Thymus (tissue), 14 donors: ENCODE measurements at places on chromosomes 5 and 9.
A peak's percentile ranks its signal among the peaks of the same experiment; 100 is the strongest.

DNA sequence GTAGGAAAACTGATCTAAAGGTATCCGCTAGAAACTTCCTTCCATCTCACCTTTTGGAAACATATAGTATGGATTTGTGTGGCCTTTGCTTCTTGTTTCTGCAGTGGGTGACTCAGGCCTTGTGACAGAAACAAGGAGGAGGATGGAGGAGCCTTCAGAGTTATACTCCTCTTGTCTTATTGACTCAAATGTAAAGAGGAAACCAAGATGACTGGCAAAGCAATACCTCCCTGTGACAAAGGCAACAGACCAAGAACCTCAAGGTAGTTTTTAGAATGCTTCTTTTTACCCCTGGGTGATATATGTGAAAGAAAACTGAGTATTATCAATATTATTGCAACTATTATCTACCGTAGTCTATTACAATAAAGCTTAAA, 123.3 kb upstream of the SLIT3 start:
- H3K27ac ChIP-seq, result no peak overlapping the region
- no peak for DNase-seq
- no peaks in the 10 kb centered on the region for H3K36me3 ChIP-seq
- H3K27me3 ChIP-seq, result no peaks in the 10 kb centered on the region

GRCh38 chr5:84303315-84303714, 81.4 kb downstream of the EDIL3 start:
- H3K27ac ChIP-seq, result no peak overlapping the region
- no peaks in the 10 kb centered on the region for H3K27me3 ChIP-seq
- no peaks in the 10 kb centered on the region for H3K36me3 ChIP-seq
- no peak overlapping the region for H3K4me3 ChIP-seq
- no peak for DNase-seq

GRCh38 chr5:14851999-14852526, 19.5 kb downstream of the ANKH start:
- H3K4me1 ChIP-seq, result no peaks in the 10 kb centered on the region
- H3K36me3 ChIP-seq, result peaks cover 4% of the 10 kb centered on the region
- H3K4me3 ChIP-seq, result no peak overlapping the region
- no peaks in the 10 kb centered on the region for H3K27me3 ChIP-seq

DNA sequence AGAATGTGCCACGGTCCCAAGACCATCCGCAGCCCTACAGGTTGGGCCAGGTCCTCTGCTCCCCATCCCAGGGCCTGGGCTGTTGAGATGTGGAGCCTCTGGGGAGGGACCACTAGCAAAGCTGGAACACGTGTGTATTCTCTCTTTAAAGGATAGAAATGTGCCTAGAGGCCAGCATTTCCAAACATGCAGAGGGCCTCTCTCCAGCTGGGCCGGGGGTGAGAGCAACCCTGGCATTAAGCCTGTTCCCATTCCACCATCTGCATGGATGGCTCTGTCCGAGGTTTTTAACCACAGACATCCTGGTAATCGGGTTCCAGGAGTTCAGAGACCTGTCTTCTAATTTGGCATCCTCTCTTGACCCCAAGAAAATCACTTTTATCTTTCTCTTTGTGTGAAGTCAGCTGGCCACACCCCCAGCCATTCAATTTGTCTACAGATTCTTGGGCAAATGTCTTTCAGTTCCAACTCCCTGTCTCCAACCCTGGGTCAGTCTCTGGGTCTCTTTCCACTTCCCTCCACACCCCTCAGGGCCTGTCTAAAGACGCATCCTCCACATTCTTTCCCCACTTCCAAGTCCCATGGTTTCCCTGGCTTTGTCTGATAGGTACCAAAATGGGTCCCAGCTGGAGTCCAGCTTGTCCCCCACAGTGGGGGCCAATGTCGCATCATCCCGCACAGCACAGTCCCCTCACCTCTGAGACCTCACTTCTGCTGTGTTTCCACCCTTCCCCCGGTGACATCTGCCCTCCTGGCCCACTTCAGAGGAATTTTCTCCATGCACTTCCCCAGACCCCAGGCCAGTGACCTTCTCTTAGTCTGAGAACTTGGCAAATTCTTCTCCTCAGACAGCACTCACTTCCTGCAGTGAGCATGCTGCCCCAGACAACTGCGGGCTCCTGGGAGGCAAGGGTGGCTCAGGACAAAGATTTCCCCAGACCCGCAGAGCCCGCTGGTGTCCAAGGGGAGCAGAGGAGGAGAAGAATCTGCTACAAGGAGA, 56.8 kb downstream of the PTPDC1 start:
- no peaks in the 10 kb centered on the region for H3K27me3 ChIP-seq
- no peak overlapping the region for H3K27ac ChIP-seq
- H3K4me1 ChIP-seq, result no peaks in the 10 kb centered on the region
- DNase-seq, result no peak
- H3K36me3 ChIP-seq, result no peaks in the 10 kb centered on the region

DNA sequence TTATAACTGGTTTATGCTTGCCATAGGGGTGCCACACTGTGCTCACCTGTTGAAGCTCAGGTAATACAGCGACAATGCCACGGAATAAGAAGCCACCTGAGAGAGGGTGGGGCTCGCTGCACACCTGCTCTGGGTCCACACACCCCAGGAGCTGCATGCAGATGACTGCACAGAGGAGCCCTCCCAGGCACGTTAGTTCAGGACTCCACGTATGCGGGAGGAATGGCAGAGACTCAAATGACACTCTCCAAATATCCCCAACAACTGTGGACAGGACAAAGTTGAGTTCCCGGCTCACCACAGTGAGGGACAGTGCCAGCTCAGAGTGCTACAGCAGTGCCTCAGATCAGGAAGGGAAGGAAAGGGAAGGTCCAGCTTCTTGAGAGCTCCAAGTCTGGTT, 5.8 kb upstream of the FCN1 start:
- H3K4me1 ChIP-seq, result no peaks in the 10 kb centered on the region
- H3K36me3 ChIP-seq, result no peaks in the 10 kb centered on the region
- DNase-seq, result no peak
- no peak overlapping the region for H3K27ac ChIP-seq

GRCh38 chr9:137134191-137134590, 4.8 kb upstream of the GRIN1 start:
- peaks cover 28% of the 10 kb centered on the region for H3K27me3 ChIP-seq
- H3K4me3 ChIP-seq, result no peak overlapping the region
- peaks cover 22% of the 10 kb centered on the region for H3K4me1 ChIP-seq
- no peak for DNase-seq
- H3K27ac ChIP-seq, result no peak overlapping the region

GRCh38 chr9:98536542-98537173, 172.1 kb downstream of the GABBR2 start:
- H3K4me1 ChIP-seq, result no peaks in the 10 kb centered on the region
- H3K27ac ChIP-seq, result no peak overlapping the region
- no peak for DNase-seq
- no peak overlapping the region for H3K4me3 ChIP-seq
- H3K36me3 ChIP-seq, result no peaks in the 10 kb centered on the region

DNA sequence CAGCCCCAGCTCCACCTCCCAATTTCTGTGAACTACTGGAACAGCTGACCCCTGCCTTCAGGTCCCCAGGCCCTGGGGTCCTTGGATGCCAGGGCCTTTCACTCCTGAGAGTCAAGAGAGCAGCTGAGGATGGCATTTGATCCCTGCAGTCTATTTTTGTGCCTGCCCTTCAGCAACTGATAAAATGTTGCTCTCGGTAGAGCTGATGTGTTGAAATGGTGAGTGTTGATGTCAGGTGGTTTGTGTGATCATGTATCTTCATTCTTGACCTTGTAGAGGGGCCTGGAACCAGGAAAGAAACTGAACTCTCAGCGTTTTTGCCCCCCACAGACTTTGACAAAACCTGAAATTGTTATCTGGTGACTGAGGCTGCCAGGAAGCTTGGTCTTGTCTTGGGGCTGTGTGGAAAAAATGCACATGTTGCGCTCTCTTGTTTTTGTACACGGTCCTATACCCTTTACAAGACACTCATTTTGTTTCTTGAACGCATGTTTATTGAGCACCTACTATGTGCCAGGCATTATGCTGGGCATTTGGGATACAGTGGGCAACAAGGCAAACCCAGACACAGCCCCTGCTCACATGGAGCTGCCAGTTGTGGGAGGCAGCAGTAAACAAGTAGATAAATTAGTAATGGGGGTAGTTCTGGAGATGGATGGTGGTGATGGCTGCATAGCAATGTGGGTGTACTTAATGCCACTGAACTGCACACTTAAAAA, 78.3 kb downstream of the PPARGC1B start:
- no peak for DNase-seq
- no peak overlapping the region for H3K4me3 ChIP-seq
- H3K27ac ChIP-seq, result no peak overlapping the region
- peaks cover 10% of the 10 kb centered on the region for H3K4me1 ChIP-seq

DNA sequence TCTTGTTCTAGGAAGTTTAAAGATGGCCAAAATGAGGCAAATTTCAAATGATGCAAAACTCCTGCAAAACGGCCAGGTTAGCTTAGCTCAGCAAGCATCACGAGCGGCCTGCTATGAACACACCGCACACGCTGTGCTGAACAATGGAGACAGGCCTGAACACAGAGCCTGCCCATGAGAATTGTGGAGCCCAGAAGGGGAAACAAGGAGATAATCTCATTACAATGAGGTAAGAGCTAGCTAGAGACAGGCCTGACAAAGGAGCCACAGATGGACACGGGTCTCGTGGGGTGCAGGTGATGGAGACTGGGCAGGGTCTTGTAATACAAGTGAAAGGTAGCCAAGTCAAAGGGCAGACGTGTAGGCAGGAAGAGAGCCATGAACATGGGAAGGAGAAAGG, 50.2 kb downstream of the PSMB7 start:
- H3K4me3 ChIP-seq, result no peak overlapping the region
- no peak for DNase-seq
- H3K36me3 ChIP-seq, result no peaks in the 10 kb centered on the region

DNA sequence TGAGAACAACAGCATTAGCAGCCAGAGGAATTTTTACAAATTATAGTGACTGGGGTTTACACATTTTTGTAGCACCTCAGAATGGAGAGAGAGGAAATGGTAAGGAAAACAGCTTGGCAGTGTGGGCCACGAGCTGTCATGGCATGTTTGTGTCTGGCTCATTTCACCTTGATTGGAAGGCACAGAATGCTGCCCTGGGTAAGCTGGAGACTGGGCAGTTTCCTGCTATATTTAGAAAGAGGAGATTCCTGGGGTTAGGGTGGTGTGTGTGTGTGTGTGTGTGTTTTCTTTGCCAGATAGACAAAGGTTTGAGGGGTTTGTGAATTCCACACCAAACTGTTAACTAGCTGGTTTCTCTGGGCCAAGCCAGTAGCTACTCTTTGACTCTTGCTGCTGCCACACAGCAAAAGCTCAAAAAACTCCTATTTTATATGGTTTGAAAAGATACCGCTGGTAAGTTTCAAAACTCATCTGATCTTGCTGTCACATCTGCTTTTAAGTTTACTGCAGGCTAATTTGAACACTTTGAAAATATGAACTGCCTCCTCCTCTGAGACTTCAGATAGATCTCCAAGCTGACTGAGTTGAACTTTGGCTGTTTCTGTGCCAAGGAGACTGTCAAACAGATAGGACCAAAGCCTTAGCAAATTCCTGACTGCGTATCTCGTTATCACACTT, 9.1 kb downstream of the ARHGAP26 start:
- H3K36me3 ChIP-seq, result no peaks in the 10 kb centered on the region
- no peak overlapping the region for H3K4me3 ChIP-seq
- peak overlapping the region; percentile 3 for H3K27ac ChIP-seq
- H3K4me1 ChIP-seq, result peaks cover 6% of the 10 kb centered on the region
- no peak for DNase-seq
- no peaks in the 10 kb centered on the region for H3K27me3 ChIP-seq

GRCh38 chr5:132751444-132751843, 4.2 kb downstream of the CCNI2 start:
- H3K36me3 ChIP-seq, result peaks cover 6% of the 10 kb centered on the region
- H3K4me3 ChIP-seq, result no peak overlapping the region
- DNase-seq, result no peak
- H3K27ac ChIP-seq, result peak overlapping the region; percentile 61
- peaks cover 9% of the 10 kb centered on the region for H3K4me1 ChIP-seq
- H3K27me3 ChIP-seq, result peaks cover 14% of the 10 kb centered on the region

DNA sequence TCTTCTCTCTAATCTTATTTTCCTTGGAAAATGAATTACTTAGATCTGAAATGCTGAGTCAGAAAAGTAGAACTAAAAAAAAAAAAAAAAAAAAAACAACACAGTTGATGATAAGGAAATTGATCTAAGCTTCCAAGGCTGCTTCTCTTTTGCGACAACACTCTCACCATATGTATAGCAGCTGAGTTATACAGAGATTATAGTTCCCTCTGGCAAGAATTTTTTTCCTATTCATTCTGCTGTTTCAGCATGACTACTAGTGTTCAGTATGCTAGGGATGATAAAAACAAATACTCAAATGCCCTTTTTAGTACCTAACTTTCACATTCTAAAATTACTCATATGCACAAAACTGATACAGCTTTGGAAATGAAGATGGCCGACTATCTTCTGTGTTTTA, 267.3 kb downstream of the MLLT3 start:
- H3K36me3 ChIP-seq, result peaks cover 16% of the 10 kb centered on the region
- no peak for DNase-seq
- H3K27me3 ChIP-seq, result no peaks in the 10 kb centered on the region
- H3K27ac ChIP-seq, result no peak overlapping the region

- peaks cover 4% of the 10 kb centered on the region for H3K4me1 ChIP-seq
- H3K27ac ChIP-seq, result no peak overlapping the region
- H3K36me3 ChIP-seq, result no peaks in the 10 kb centered on the region
- DNase-seq, result no peak
- no peaks in the 10 kb centered on the region for H3K27me3 ChIP-seq
Measured at GRCh38 chr9:36451949-36452348, 51.9 kb upstream of the RNF38 start.

DNA sequence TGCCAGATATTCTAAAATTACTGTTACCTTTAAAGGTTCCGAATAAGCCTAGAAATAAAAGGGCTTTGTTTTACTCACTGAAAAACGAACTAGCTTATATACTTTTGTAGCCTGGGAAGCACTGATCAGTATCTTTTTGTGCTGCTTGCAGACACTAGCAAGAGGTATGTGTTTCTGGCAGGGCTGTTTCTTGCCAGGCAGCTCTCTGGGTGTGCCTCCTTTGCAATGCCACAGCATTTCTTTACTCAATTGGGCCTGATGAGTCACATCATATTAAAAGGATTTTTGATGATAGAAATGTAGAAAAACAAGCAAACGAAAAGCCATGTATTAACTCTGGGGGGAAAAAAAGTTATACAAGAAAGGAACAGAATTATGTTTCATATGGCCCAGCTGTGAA, 35.6 kb downstream of the CD180 start:
- no peak for DNase-seq
- no peak overlapping the region for H3K27ac ChIP-seq
- peaks cover 18% of the 10 kb centered on the region for H3K4me1 ChIP-seq
- no peaks in the 10 kb centered on the region for H3K27me3 ChIP-seq
- no peak overlapping the region for H3K4me3 ChIP-seq
- H3K36me3 ChIP-seq, result peaks cover 49% of the 10 kb centered on the region
